Karpas-422 (cell line): ENCODE measurements at places on chromosomes 7 and 10. TPM values are rescaled to one million over a fixed set of nuclear protein-coding genes. Genes with fewer than 3 reads are reported as not detected.

DNA sequence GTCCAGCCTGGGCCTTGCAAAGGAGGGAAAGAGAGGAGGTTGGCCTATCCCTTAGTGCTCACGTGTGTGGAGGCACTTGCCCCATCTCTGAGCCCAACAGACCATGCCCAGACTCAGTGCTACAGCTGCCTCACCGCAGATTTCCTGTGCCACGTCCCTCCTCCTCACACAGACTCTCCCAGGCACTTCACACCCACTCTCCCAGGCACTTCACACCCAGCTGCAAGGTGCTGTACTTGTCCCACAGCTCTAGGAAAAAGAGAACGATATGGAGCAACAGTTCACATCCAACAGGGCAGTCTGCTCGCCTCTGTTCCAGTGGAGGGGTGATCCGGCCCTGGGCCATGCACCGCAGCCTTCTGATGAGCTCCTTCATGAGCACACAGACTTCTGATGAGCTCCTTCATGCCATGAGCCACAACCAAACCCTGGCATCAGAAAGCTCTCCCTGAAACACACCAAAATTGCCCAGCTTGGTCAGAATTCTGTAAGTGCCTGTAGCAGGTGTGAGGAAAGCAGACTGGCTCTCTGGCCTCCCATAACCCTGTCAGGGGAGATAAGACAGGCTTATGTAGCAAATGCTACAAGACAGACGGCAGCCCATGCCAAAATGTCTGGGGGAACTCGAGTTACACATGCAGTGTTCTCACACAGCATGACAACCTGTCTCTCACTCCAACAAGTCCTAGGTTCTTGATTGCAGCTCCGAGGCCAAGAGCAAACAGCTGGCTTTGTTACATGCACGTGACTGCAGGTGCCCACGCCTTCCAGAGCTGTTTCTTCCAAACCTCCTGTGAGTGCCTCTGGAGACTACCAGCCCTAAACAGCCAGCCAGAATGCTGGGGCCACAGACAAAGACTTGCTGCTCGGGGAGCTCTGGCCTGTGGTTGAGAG is 348.5 kb downstream of the GRID1 start:
- DNase-seq, result peak; percentile 40

- peak; percentile 63 for DNase-seq
Observed at GRCh38 chr7:44244282-44244681, 43.5 kb downstream of the YKT6 start.

DNA sequence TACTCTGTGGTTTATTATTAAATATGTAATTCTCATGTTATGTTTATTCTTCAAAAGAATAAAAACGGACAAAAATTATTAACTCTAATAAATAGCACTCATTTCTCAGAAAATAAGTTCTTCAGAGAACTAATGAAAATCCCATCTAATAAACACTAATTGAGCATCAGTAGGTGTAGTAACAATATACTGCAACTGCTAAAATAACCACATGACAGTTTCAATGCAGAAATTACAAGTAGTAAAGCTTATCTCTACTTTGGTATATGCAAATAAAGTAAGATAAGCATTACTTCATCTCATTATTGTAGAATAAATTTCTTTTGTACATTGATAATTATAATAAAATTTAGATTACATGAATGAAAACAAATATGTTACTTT is 56.4 kb upstream of the DKK1 start:
- no peak for DNase-seq

DNA sequence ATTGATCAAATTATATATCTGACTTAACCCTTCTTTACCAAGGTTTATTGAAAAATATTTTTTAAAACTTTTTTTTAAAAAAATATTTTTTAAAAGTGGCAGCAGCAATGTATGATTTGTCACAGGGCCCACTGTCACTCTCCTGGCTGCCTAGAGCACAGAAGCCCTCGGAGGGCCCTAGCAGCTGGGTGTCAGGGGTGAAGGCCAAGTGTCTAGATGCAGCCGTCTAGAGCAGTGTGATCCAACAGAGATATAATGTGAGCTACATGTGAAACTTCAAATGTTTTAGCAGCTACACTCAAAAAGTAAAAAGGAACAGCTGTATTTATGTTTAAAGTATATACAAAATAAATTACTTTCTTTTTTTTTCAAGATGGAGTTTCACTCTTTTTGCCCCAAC is 112.7 kb downstream of the ARHGAP22 start:
- DNase-seq, result no peak

GRCh38 chr10:56728349-56728748 is 367.3 kb upstream of the ZWINT start:
- DNase-seq, result no peak

GPR22 gene
- total RNA-seq, result not detected in 2 replicates

NPFFR1 gene
- total RNA-seq, result not detected in 2 replicates

DNA sequence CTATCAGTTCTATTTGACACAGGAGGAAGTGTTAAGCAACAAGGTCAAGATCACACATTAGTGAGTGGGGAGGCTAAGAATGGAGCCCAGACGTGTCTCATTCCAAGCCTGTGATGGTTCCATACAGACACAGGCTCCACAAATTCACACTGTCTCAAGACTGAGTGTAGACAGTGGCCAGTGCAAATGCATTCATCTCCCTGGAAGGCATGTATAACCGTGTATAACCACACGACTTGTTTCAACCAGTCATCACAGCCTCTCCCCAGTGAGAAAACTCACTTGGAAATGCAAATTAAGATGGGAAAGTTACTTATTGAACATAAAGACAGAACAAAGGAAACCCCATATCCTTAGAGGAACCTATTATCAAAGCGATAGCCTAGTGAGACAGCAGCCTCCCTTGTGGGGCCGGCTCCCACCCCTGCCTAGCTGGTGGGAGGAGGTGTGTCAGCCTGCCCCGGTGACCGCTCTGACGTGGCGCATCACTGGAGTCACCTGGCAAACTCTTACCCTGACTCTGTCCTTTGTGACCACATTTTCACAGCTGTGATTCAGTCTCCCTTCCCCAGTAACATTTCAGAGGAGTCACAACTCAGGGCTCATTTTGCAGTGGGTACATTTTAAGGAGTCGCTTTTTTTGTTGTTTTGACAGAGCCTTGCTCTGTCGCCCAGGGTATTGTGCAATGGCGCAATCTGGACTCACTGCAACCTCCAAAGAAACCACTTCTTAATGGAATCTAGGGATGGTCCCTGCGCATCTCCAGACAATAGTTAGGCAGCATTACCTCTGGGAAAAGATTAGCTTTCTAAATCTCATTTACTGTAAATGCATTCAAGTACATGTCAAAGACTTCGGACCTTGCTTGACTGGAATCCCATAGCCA is 126.6 kb upstream of the PARD3 start:
- no peak for DNase-seq

GALNT17 gene
- not detected in 2 replicates for total RNA-seq

ASB10 gene
- total RNA-seq, result not detected in 2 replicates

DNA sequence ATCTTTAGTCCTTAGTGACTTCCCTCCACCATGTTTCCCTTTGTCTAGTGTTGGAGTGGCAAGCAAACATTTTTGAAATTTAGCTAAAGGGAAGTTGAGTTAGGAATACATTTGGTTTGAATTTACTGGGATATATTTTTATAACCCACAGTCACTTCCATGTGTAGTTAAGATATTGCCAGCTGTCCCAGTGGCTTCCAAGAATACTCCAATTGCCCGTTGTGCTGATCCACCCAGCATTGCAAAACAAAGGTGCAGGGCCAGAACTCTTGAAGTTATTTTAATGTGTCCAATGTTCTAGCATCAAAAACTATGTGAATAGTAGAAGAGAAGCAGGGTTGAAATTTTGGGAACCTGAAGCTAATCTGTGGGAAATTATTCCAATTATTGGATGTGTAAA is 2.5 kb upstream of the P4HA1 start:
- DNase-seq, result no peak

DNA sequence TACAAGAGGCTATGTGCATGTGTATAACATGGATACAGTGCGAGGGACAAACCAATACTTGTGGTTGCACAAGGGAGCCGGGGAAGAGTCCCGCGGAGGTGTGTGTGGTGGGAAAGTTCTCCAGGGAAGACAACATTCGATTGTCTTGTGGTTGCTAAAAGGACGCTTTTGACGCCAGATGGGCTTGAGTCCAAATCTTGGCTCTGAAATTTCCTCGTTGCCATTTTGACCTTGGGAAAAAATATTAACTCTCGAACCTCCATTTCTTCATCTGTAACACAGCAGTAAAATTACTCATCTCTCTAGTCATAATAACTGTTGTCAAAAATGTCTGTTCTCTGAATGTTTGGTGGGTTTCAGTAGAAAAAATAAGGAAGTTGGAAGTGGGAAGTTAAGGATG is 16.5 kb downstream of the PLXDC2 start:
- no peak for DNase-seq

- DNase-seq, result no peak
Observed at GRCh38 chr7:67407392-67408071, 410.9 kb downstream of the TYW1 start.

AMPH gene
- not detected in 2 replicates for total RNA-seq

DNA sequence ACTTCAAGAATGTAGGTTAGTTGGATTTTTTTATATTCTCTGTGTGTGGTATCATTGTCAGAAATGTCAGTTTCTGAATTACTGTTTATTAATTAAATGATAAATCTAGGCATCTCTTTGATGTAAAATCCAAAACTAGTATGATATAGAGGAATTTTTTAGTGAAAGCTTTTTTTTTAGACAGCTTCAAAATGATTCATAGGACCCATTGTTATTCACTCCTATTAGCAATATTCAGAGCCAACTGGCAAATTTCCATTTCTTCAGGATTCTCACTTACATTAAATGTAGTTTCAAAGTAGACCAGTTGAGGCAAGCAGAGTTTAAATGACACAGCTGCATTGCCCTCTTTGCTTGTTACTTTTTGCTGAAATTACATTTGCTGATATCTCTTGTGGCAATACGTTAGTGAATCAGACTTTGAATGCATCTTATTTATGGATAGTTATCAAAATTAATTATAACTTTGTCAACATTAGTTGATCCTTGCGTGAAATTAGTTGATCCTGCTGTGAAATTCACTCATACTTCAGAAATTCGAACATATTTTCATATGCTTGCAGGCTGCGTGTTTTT is 20.3 kb downstream of the ZNF277 start:
- DNase-seq, result no peak

DNA sequence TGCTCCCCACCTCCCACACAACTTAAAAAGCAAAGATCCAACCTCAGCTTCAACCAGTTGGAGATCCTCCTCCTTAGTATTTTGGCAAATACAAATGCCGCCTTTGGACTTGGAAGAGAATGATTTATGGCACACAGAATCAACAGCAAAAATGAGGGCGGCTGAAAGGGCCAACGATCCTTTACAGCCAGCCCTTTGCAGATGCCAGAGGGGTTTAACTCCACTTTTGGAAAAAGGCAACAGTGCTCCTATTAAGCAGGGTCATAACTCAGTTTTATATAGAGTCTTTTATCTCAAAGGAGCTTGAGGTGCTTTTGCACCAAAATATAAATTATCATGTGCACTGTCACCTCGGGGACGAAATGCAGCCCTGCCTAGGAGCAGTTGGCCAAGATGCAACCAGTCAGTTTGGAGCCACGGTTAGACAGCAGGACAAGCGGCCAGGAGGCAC is 56.7 kb upstream of the JCAD start:
- DNase-seq, result no peak

ANKRD61 gene
- total RNA-seq, result 0.22 and 0.71 TPM in 2 replicates

DNA sequence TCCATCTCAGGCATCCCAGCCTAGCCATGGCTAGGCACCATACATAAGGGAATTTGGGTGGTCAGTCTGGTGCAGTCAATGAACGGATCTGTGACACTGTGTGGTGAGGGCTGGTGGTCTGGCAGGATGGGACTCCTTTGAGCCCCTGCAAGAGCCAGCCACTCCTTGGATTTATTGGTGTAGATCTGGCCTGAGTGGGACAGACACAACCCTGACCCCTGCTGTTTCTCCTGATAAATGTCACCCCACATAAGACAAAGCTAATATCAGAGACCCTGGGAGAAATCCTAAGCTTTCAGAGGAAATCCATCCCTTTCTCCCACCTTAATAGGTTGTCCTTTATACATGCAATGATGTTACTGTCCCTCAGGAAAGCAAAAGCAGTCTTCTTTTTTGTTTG is 2.3 kb downstream of the FBXO24 start:
- DNase-seq, result no peak

DNA sequence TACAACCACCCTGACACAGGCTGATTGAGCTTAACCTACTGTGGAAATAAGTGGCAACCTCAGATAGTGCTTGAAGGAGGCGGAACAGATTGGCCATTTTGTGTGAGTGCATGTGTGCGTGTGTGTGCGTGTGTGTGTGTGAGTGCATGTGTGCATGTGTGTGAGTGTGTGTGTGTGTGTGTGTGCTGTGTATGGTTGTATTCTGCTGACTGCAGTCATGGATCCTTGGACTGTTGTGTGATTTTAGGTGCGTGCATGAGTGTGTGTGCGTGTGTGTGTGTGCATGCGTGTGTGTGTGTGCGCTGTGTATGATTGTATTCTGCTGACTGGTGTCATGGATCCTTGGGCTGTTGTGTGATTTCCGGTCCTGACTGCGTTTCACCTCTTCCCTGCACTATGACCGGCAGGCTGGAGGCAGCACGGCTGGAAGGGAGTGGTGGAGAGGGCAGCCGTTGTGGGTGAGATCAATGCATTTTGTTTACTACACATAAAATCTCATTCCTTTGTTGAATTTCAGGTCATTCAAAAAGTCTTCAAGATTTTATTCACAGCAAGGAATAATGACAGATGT is 6.3 kb downstream of the IQCE start:
- no peak for DNase-seq

SPDYE16 gene
- total RNA-seq, result not detected in 2 replicates

DNA sequence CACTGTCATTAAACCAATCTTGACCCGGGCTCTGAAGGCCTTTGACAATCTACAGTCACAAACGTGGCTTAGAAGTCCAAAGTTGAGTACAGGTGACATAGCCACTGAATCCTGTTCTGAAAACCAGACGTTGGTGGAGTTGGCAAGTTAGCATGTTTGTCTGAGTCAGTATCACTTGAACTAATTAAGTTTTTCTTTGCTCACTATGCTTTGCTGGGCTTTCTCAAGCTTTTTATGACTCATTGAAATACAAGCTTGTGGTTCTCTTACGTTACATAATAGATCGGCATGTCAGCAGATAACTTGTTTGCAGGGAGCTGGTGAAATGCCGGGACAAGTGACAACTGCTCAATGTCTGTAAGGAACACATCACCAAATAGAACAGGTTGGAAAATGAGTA is 53.8 kb downstream of the ARL5B start:
- DNase-seq, result no peak

GRCh38 chr7:134435161-134435920 is 23.6 kb downstream of the AKR1B1 start:
- DNase-seq, result no peak
